ENCODE measurements at places on chromosomes 6 and 20.

GRCh38 chr6:33167374-33168283 is 24.6 kb downstream of the COL11A2 start:
- no peak for DNase-seq

DNA sequence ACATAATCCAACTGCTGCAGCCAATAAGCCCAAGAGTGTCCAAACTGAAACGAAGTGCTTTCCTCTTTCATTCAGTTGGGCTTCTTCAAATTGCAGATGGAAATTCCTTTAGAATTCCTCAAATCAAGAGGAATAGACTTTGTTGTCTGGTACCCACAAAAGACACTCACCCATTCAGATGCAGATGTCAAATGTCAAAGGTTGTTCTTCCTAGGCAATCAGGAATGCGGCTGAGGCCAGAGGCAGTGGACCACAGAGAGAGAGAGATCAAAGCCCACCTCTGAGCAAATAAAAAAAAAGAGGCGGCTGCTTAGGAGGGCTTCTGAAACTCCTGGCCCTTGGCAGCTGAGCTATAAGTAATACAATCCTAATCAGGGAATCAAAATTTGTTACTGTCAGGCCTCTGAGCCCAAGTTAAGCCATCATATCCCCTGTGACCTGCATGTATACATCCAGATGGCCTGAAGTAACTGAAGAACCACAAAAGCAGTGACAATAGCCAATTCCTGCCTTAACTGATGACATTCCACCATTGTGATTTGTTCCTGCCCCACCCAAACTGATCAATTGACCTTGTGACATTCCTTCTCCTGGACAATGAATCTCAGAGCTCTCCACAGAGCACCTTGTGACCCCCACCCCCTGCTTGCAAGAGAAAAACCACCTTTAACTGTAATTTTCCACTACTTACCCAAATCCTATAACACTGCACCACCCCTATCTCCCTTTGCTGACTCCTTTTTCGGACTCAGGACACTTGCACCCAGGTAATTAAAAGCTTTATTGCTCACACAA is 303.0 kb upstream of the GJE1 start:
- DNase-seq, result no peak

- DNase-seq, result no peak
Observed at GRCh38 chr6:134590449-134590848, 272.5 kb upstream of the SGK1 start.

- DNase-seq, result no peak
Observed at GRCh38 chr6:9482030-9482738, 932.7 kb downstream of the TFAP2A start.

DNA sequence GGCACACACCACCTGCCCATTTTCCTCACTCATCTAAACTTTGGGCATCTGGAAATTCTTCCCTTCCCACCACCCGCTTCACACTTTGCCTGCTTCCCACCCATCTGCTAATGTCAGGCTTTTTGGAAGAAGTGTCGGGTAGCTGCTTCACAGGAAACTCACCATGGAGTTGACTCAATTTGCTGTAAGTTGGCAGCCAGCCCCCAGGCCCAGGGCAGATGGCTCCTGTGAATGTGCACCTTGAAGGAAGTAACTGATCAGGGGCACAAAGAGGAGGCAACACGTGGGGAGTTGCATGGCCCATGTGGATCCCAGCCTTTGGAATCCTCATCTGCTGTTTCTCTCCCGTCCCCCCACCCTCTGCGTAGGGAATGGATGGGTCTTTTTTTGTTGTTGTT is 87.3 kb downstream of the PPP1R14C start:
- DNase-seq, result no peak

GRCh38 chr6:75041381-75041780 is 164.5 kb downstream of the COL12A1 start:
- no peak for DNase-seq

DNA sequence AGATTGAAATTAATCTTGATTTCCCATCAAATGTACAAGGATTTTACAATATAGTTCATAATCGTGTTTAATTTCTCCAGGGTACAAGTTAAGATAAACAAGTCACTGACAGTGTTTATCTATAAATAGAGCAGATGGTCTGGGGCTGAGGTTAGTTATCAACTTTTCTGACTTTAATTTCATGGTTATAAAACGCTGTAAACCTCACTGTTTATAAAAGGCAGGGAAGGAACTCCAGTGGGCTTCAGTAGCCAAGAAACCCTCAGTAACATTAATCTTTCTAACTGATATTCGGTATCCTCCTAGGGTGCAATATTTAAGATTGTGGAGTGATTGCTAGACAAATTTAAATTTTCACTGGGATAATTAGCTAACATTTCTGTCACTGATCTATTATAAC is 68.6 kb downstream of the GFRAL start:
- DNase-seq, result no peak

- DNase-seq, result no peak
Observed at GRCh38 chr6:70381417-70381782, 31.9 kb upstream of the FAM135A start.

DNA sequence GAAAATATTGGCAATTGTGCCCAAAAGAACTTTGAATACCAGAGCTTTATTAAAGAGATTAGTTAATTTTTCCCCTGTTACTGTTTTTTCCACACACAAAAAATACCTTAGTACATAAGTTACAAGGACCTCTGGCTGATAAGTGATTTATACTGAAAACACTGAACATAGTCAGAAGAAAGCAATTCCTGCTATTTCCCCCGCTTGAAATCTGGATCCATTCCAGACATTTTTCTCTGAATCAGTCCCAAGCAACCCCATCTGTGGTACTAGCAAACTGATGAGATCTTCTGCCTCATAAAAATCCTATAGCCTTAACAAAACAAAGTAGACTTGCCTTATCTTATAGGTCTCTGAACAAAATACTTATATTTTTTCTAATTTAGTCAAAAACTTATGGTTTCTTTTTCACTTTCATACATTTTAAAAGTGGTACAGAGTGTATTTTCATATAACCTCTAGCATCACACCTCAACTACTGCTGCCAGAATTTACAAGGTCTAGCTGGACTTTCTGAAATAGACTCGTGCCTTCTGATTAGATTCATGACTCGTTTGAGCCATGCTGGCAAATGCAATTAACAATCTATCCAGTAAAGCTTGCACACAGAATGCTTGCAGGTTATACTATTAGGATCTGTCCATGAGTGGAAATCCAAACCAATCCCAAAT is 111.9 kb downstream of the TBX18 start:
- DNase-seq, result no peak

- DNase-seq, result no peak
Observed at GRCh38 chr6:157724960-157725741, 97.9 kb upstream of the SNX9 start.

DNA sequence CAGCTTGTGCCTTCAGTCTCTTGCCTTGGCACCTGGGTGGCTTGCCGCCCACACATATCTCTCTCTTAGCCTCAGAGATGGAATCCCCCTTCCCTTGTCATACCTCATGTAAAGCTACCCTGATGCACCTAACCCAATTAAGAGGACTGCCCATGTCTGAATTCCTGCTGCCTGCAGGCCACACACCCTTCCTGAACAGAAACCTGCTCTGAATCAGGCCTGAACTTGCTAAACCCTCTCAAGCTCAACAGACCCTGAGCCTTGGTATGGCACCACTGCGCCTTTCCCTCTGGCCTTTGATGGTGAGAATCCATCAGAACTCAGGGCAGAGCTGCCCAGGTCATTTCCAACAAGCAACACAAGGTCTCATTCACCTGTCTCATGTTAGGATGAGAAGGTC is 5.2 kb downstream of the RAET1G start:
- DNase-seq, result no peak

DNA sequence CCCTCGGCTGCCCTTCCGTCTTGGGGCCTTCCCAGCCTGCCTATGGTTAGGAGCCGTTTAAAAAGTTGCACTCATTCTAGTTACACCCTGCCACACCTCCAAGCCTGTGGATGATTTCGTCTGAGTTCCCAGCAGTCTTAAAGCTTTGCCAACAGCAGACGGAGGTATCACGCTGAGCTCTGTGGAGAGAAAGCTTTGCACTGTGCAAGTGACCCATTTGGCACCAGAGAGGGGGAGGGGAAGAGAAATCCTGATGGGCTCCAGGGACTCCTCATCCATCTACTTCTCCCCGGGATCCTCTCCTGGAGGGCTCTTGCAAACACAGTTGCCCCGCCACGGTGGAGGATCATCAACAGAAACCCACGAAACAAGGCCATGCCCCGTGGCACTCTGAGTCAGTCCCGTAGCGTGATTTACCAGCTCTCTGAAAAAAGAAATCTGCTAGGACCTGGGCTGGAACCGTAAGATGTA is 98.8 kb upstream of the CITED2 start:
- DNase-seq, result no peak

DNA sequence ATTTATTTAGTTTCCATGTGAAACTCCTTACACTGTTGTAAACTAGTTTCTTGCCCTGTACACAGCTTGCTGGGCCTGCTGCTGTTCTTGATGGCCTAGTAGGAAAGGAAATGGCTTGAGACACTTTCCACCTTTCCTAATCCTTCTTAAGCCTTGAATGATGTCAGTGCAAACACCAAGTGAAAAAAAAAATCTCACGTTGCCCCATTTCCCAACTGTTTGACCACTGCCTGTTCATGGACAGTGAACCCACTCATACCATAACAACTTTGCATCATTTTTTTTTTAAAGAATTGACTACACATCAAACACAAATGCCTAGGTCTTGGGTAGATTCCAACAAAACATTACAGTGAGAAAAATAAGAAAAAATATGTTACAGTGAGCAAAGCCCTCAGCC is 653.6 kb upstream of the FLRT3 start:
- no peak for DNase-seq

DNA sequence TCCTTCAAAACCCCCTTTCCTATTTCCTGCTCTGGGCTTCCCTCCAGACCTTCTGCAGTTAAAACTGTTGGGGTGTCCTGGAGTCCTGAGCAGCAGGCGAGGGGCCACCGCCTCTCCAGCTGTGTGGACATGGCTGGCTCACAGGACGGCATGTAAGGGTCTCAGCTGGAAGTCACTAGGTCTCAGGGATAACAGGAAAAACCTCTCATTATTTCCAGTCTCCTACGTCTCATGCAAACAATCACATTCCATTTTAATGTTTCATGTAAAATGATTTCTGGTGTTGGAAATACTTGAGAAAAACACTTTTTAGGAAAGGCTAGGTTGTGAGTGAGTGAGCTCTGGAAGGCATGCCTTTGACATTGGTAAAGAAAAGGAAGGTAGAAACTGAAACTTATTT is 158.7 kb downstream of the SCML4 start:
- no peak for DNase-seq

- DNase-seq, result no peak
Observed at GRCh38 chr6:81950877-81951276, 198.4 kb upstream of the TENT5A start.

DNA sequence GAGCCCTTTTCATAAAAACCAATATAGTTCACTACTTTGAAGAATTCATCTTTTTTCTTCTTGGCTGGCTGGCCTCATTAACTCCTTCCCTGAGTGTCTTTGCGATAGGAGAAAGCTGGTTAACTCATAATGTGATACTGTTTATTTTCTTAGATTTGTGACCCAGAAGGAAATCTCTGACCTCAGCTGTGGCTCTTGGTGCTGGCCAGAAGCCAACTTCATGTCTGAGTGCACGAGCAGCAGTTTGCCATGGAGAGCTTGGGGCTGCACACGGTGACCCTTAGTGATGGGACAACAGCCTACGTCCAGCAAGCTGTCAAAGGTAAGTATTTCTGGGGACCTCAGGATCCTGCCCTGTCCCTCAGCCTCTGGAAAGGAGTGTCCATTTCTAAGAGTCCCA is 16.7 kb upstream of the DEF6 start:
- DNase-seq, result no peak

DNA sequence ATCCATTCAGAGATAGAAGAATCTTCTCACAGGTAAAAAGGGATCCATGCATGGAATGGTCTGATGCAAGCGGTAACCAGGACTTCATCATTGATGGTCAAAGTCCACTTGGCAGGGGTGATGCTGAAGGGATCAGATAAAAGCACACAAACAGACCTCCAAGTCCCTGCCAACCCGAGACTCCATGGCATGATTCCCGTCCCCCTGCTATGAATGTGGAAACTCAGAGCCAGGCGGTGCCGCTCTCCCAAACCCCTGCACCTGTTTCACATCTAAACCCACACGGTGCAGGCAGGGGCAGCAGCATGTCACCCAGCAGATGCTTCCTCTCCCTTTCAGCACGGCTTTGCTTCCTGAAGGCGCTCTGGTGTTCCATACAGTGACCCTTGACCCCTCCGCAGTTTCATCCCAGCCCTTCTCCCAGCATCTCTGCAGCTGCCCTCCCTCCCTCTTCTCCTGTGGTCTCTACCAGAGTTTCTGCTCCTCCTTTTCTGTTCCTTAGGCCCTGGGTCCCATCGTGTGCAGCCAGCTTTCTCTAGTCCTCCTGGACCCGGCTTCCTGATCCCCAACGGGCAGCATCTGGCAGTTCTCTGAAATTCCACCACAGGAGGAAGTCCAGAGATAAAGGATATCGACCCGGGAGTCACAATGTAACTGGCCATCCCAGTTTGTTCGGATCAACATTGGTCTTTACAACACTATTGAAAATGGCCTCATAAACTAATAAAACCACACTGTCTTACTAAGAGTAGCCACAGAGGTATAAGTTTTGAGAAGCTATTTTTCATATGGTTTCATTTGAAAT is 235.0 kb downstream of the TTLL2 start:
- DNase-seq, result no peak

DNA sequence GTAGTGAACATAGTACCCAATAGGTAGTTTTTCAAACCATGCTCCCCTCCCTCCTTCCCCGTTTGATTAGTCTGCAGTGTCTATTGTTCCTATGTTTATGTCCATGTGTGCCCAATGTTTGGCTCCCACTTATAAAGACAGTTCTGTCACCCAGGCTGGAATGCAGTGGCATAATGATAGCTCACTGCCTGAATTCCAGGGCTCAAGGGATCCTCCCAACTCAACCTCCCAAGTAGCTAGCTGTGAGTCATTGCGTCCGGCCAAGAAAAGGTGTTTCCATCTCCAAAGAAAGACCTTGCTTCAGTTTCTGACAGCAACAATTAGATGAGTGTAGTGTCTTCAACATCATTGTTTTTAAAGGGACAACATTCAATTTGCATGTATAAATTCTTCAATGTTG is 131.1 kb upstream of the CEP162 start:
- no peak for DNase-seq

DNA sequence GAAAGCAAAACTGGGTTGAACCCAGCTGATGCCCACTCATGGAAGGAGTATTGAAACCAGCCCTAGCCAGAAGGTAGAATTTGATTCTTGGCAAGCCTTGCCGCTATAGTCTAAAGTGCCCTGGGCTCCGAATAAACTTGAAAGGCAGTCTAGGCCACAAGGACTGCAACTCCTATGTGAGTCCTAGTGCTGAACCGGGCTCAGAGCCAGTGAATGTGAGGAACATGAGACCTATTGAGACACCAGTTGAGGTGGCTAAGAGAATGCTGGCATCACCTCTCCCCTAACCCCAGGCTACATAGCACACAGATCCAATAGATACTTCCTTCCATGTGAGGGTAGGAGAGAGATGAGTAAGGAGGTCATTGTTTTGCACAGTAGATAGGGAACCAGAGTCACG is 3.5 kb upstream of the DEFB110 start:
- no peak for DNase-seq

- no peak for DNase-seq
Observed at GRCh38 chr6:17336425-17336824, 55.3 kb downstream of the RBM24 start.
